ENCODE measurements at places on chromosomes 5 and 9.

GRCh38 chr9:98929071-98929470 is 14.6 kb upstream of the COL15A1 start:
- peak; percentile 36 for DNase-seq

GRCh38 chr9:110847671-110848070 is 179.1 kb downstream of the MUSK start:
- no peak for DNase-seq

- peak; percentile 98 for DNase-seq
Measured at GRCh38 chr5:54761213-54761701, 224.1 kb downstream of the ESM1 start.

GRCh38 chr5:170741801-170742200 is 41.7 kb upstream of the GABRP start:
- no peak for DNase-seq

GRCh38 chr5:94945656-94946055 is 327.2 kb downstream of the SLF1 start:
- DNase-seq, result no peak

DNA sequence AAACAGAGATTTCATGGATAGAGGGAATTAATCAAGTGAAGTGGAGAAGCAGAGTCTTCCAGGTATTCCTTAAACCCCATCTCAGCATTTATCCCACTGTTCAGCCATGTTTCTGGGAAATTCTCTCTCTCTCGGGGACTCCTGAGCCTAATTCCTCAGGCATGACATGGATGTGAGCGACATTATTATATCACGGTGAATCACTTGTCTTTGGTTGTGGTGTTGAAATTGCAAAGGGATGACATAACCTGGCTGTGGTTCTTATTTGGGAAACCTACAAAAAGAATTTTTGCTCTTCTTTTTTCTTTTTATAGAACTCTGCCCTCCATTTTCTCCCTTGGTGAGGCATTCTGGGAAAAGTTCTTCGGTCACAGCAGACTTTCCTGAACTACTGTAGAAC is 457.9 kb upstream of the PTGER4 start:
- no peak for DNase-seq

- no peak for DNase-seq
Measured at GRCh38 chr5:128615578-128615977, 77.5 kb upstream of the FBN2 start.

GRCh38 chr5:51518607-51519006 is 135.4 kb downstream of the ISL1 start:
- no peak for DNase-seq

GRCh38 chr5:99587983-99588382 is 659.2 kb upstream of the CHD1 start:
- DNase-seq, result no peak
